ENCODE measurements at places on chromosomes 1 and 21. TPM values are rescaled to one million over a fixed set of nuclear protein-coding genes. Genes with fewer than 3 reads are reported as not detected.
A peak's percentile ranks its signal among the peaks of the same experiment; 100 is the strongest.

DNA sequence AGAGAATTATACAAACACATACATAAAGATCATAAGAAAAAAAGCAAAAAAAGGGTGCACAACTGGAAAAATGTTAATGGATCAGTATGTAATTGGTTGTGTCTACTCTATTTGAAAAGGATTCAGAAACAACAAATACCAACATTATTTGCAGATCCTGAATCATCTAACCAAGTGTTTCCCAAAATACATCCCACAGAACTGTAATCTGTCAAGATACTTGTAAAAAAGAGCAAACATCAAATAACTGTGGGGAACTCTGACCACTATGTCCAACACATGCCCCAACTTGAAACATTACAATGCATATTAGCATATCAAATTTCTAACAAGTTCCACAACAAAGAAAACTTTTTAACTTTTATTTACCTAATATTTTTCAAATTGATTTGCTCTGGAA, 22.6 kb downstream of the ANKRD13C start:
- DNase-seq = no peak

GRCh38 chr1:75671708-75672107, 52.8 kb upstream of the ACADM start:
- DNase-seq = no peak

CFAP45 gene
- 0.32 TPM for total RNA-seq

- DNase-seq = no peak
Measured at GRCh38 chr1:28656335-28656734, 7.9 kb downstream of the RNU11 start.

DNA sequence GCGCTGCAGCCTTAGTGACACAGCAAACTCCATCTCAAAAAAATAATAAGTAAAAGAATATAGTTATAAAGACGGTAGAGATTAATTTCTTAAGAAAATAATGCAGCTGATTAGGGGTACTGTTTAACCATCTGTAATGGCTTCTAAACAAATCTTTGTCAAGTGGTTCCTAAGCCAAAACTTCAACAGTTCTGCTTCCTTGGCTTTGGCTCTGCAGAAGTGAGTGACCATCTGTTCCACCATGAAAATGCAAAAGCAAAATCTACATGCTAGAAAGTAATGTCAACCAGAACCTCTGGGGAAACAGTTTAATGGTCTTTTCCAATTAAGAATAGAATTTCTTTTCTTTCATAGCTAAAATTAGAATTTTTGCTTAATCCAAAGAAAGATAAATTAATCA, 8.3 kb upstream of the SH2D5 start:
- no peak for DNase-seq

SPATC1L gene
- 6.9 TPM for total RNA-seq

PLXNA2 gene
- 91.6 TPM for total RNA-seq

GRCh38 chr1:57403201-57403600, 20.7 kb downstream of the DAB1 start:
- DNase-seq = no peak

DNA sequence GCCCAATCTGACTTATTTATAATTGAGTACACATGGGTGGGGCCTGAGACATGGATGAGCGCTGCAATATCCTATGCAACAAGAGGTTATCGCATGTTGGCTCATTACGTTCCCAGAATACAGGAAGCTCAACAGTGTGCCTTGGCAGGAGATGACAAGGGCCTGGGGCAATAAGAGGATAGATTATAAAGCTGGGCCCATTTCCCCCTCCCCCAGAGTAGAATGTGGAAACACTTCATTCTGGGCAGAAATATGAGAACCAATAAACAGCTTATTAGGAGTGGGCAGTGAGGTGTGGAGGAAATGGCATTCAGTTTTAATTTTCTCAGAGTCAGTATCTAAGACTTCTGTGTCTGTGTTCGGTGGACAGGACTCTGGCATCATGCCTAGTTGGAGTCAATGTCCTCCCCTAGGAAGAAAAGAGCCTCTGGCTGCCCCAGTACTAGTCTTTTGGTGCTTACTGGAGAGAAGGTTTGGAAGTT, 92.8 kb downstream of the PIK3R3 start:
- DNase-seq = peak; percentile 47

DNA sequence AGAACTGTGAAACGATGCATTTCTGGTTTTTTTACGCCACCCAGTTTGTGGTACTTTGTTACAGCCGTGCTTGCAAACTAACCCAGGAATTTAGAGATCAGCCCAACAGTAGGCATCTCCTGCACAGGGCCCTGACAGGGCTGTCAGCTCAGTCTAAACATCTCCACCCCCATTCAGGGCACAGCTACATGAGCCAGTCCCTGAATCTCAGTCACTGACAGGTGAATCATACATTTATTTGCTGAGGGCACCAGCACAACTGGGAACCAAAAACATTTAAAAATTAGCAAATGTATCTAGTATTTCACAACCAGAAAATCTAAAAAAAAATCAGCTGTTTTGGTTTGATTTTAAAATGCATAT, 30.7 kb downstream of the PRDX6 start:
- no peak for DNase-seq

DNA sequence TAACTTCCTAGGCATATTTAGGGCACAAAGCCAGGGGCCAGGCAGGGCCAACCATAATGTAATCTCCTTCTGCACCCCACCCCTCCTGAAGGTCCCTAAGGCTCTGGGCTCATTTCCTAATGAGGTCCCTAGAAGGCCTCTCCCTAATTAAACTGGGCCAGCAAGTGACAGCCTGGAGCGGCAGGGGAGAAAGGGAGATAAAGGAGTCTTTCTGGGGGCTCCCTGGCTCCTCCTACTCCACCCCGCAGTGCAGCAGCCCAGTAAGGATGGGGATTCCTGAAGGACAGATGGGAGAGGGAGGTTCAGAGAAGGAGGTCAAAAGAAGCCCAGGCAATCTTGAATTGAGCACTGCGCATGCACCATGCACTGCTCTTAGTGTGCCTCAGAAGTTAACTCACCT, 12.8 kb downstream of the LRP8 start:
- no peak for DNase-seq

PTPN7 gene
- 0.40 TPM for total RNA-seq

- DNase-seq = no peak
Measured at GRCh38 chr1:243595527-243596210, 254.4 kb downstream of the AKT3 start.

DNA sequence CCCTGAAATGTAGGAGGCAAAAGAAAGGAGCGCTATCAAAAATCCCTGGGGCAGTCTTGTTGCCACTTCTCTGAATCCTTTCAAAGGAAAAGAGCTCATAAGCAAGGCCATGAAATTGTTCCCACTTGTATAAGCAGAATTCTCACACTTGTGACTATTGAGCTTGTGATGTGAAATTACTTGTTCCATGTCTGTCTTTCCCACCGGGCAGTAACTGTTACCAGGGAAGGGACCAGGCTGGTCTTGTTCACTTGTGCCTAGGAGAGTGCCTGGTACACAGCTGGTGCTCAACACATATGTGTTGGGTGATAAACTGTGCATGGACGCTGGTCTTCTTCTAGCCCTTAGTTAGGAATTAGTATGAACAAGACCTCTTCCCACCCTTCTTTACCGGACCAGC, 150.6 kb downstream of the CDC7 start:
- DNase-seq = no peak

- DNase-seq = no peak
Measured at GRCh38 chr1:30447080-30447479, 276.3 kb downstream of the MATN1 start.

CD5L gene
- total RNA-seq = not detected

- DNase-seq = no peak
Measured at GRCh38 chr1:229347528-229347927, 4.7 kb upstream of the CCSAP start.

GRCh38 chr1:119779869-119780356, 11.2 kb upstream of the HMGCS2 start:
- no peak for DNase-seq

GRCh38 chr1:39474810-39475209, 16.6 kb upstream of the BMP8A start:
- DNase-seq = no peak

GRCh38 chr1:60847855-60848582, 234.3 kb upstream of the NFIA start:
- DNase-seq = no peak

DNA sequence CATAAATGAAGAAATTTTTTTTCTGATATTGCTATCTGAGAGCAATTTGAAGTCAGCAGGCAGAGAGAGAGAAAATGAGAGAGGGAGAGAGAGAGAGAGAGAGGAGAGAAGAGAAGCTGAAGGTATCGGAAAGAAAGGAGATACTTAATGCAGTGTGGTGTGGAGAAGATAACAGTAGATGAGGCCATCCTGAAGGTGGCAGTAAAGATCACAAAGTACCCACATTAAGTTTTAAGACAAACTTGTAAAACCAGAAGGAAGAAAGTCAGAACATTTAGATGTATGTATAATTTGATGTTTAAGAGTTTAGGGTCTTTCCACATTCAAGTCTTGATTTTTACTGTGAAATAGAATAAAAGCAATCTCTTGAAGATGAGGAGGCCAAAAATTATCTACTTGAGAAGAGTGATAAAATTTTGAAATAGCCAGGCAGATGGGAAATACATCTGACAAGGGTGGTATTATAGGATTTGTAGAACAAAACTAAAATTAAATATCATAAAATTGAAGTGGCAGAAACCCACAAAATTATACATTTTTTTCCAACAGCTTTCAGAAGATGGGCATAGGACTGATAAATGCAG, 1753.4 kb downstream of the MRPL39 start:
- no peak for DNase-seq

DNA sequence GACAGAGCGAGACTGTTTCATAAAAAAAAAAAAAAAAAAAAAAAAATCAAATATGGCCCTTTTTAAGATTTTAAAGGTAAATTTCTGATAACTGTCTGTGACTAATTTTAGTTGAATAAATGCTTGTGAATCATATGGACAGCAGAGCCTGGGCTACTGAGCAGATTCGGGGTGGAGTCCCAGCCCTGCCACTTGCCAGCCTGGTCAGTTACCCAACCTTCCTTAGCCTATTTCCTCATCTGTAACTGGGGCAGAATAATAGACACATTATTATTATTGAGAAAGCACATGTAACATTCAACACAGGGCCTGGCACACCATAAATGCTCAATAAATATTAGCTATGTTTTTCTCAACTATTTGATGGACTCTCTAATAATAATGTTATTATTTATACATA, 11.2 kb upstream of the H3-3A start:
- no peak for DNase-seq

GRCh38 chr1:158071138-158071537, 77.7 kb downstream of the KIRREL1 start:
- no peak for DNase-seq

SLC44A3 gene
- 1.2 TPM for total RNA-seq

GRCh38 chr1:175369696-175370095, 177.1 kb upstream of the KIAA0040 start:
- DNase-seq = no peak

DNA sequence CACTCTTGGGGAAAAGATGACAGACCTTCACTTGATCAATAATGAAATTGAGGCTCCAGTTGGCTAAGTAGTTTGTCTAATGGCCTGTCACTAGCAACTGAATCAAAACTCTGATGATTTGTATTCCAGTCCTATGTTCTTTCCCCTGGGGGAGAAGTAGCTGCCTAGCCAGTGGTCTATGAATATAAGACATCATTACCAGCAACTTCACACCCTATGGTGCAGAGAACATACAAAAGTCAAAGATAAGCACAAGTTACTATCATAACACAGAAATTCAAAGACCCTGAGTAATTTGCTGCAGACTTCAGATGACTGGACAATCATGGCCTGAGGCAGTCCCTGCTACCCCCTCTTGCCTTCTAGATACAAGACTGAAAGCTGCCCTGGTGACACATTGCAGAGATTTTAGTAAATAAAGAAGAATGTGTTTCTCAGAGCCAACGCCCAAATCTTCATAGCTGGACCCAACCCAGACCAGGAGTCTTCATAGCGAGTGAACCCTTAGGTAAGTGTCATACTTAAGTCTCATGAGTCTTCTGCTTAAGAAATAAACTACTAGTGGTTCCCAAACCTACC, 993 bp downstream of the PDZK1 start:
- no peak for DNase-seq

PEA15 gene
- total RNA-seq = 75.1 TPM

- no peak for DNase-seq
Measured at GRCh38 chr1:99571092-99571734, 74.7 kb upstream of the PALMD start.

GRCh38 chr1:24562625-24563024, 6.7 kb downstream of the NCMAP start:
- no peak for DNase-seq

DNA sequence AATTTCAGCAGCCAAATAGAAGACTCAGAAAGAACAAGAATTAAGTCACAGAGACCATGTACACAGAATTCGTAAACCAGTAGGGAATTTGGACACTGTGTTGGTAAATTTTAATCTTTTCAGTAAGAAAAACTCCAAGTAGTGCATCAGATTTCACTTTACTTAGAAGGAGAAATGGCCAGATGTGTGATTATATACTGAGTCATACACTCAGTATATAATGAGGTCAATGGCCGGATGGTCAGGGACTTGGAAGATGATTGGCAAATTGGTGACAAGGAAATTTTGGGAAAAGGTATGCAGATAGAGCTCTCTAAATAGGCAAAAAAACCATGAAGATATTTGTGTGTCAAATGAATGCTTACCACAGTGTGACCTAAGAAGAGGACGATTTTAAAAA, 399.8 kb upstream of the LRRC7 start:
- no peak for DNase-seq

DNA sequence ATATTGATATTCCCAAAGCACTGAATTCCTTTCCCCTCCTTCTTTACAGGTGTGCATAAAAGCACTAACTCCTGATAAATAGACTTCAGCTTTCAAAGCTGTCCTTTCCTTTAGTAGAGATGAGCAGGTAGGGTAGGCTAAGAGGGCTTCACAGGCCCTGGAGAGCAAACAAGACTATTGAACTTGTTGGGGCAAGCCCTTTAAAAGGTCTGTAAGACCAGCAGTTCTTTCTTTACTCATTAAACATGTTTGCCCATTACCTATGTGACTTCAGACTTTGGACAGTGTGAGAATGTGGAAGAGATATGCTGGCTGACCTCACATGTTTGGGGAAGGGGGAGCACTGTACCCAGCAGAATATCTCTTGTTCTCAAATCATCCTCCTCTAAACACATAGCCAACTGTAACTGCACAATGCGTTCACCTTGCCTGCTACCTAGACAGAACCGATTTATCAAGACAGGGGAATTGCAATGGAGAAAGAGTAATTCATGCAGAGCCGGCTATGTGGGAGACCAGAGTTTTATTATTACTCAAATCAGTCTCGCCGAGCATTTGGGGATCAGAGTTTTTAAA, 27.1 kb upstream of the HAO2 start:
- no peak for DNase-seq

DNA sequence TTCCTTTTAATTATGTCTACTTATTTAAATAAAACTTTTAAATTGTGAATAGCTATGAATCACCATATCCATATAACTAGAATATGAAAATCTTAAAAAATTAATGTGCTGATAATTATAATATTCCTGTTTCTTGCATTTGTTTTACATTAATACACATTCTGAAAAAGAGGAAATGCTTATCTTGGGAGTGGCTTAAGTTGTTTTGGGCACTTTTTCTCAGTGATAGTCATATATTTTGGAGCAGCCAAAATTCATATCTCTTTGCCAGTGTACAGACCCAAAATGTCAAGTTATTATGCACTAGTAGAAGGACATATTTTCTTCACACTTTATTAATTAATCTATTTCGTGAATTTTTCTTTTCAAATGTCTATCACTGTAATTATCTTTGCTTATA, 838.5 kb downstream of the USP25 start:
- DNase-seq = no peak
